NCI-H446 treated with DMSO at 0.1 percent for 48 hours (cell line): ENCODE measurements at places on chromosomes 5 and 9.

DNA sequence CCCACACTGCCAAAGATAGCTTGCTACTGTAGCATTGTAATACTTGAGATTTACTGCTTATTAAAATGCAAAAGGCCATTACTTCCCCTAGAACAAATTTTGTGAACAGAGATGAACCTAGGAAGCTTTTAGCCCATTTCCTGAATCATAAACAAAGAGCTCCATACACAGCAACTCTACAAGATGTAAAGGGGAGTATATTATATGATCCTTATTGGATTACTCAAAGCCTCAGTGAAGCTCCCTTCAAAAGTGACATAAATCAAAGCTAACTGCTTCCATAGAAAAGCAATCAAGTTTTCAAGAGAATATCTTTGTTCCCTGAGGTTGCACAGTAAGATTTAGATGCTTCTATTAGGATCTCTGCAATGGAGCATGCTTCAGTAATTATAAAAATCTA, 629.8 kb downstream of the EFNA5 start:
- no peak for DNase-seq

DNA sequence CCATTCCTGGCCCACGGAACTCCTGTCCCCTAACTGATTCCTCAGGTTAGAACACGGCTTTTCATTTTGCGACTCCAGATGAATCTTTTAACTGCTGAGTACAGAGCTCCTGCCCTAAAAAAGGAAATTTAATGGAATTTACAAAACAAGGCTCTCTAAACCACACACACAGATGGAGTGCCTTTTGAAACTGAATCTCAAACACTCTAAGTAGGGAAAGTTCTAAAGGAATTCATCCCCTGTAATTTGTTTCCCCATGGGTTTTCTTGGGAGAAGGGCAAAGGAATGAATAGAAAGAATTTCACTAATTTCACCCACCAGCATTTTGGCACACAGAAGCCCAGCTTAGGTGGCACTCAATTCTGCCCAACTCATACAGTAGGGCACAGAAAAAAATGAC, 106.5 kb downstream of the THBS4 start:
- DNase-seq = no peak

- no peak for DNase-seq
Observed at GRCh38 chr5:90866915-90867731, 308.5 kb downstream of the ADGRV1 start.

GRCh38 chr5:56282951-56283350, 49.8 kb upstream of the ANKRD55 start:
- no peak for DNase-seq

DNA sequence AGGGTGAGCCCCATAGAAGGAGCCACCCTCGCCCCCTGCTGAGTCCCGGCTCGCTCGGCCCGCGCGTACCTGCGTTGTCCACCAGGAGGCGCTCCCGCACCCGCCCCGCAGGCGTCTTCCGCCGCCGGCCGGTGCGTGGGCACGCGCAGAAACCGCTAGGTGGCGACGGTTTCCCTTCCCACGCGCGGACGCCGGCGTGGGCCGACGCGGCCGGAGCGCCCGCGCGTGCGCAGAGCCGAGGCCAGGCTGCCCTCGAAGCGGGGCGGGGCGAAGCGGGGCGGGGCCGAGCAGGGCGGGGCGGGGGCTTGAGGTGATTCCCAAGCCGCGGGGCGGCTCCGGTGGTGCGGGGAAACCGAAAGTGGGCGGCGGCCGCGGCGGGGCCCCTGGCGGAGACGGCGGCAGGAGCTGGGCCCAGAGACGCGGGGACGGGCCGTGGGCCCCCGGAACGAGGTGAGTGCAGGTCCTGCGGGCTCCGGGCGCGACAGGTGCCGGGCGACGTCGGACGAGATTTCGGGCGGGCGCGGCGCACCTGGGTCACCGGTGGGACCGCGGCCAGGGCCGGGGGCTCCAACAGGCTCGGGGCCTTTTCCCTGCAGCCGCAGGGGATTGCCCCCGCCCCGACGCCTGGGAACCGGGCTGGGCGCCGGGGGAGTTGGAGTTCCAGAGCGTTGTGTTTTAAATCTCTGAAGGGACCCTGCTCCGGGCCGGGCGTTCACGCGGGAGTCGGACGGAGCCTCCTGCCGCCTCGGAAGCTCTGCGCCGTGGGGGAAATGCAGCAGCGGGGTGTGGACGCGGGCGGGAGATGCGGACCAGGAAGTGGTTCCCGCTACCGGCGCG, at the start of gene TDRD7:
Gene TDRD7 (plus strand): TSS at position 308 of the 837 bp plus-strand sequence. CDS start 16,370 bp downstream, outside the sequence.
- no peak for DNase-seq

DNA sequence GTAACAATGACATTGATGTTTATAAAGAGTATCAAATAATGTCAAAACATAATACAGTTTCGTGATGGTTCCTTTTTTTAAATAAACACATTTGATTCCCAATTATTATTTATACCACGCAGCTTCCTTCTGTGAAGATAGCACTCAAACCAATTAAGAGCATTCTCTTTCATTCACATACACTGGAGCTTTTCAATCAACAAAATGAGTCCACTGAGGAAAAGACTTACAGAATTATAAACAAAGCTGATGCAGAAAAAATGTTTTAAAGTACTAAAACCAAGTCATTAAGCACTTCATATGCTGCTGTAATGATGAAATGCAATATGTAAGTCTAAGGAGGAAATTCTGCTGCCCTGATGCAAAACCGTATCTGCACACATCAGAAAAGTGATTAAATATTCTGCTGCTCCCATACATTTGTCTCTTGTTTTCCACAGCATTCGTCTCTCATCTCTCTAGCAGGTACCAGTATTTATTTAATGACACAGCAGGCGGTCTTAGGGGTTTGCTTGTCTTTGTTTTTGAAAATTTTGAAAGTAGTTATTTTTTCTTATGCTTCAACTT, 147.1 kb downstream of the CDH10 start:
- DNase-seq = no peak
